ENCODE measurements at places on chromosomes 7 and 10. TPM values are rescaled to one million over a fixed set of nuclear protein-coding genes. Genes with fewer than 3 reads are reported as not detected.
A peak's percentile ranks its signal among the peaks of the same experiment; 100 is the strongest.

Gene ERV3-1
- 18.5 TPM for total RNA-seq

- no peak overlapping the region for H3K4me3 ChIP-seq
- H3K36me3 ChIP-seq, result no peaks in the 10 kb centered on the region
- H3K4me1 ChIP-seq, result no peaks in the 10 kb centered on the region
Observed at GRCh38 chr10:20343036-20343435, 526.8 kb downstream of the PLXDC2 start.

DNA sequence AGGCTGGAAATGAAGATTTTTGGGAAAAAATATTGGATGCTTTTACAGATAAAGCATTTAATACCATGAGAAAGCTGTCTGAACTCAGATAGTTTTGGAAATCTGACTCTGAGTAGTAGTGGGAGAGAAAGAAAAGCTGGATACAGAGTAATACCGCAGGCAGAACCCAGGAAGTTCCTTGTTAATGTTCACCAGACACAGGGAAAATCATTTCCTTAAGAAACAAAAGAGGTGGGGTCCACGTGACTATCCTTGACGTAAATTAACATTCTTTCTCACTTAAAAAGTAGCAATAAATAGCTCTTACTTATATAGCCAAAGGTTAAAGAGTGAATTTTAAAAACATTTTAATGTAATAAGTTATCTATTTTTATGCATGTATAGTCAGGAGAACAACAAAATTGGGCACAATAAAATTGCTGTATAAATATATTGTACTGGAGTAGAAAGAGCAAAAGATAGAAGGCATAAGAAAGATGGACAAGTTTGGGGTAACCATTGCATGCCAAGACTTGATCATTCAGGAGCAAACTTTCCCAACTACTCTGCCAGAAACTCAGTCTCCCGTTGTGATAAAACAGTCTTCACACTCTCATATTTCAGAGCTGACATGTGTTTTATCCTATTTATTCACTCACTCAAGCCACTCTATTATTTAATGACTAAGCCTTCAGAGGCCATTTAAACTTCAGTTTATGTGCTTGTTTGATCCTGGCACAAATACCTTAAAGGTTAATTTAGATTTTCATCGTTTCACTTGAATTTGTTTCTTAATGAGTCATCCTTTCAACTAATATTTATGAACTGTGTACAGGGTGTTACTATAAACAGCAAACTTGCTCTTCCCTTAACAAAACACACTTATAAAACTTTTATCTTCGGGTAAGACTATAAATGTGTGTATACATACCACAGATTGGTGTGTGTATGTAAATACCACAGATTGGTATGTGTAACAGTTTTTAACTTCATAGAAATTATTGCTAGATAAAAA lies 143.1 kb downstream of the GNAI1 start:
- peak overlapping the region; percentile 2 for H3K4me3 ChIP-seq
- DNase-seq, result peak; percentile 92
- H3K27ac ChIP-seq, result peak overlapping the region; percentile 79
- no peaks in the 10 kb centered on the region for H3K36me3 ChIP-seq

GRCh38 chr10:79192677-79193003 lies 123.9 kb downstream of the ZMIZ1 start:
- H3K27me3 ChIP-seq, result no peaks in the 10 kb centered on the region
- no peak overlapping the region for H3K4me3 ChIP-seq
- H3K36me3 ChIP-seq, result no peaks in the 10 kb centered on the region

DNA sequence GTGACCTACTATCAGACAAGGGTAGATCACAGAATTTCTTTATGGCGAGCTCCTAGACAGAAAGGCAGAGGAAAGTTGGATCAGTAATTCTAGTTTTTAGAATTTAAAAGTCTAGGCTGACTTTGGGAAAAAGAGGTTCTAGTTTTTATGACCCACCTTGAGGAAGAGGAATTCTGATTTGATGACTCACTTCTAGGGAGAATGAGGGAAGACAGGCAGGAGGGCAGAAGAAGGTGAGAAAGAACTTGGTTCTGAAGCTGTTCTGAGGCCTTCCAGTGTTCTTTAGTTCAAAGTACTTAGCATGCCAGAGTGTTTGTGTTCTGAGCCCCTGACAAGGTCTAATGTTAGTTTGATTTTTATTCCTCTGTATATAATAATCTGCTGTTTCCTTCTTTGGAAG lies 97.2 kb downstream of the PODXL start:
- peaks cover 23% of the 10 kb centered on the region for H3K36me3 ChIP-seq
- H3K27ac ChIP-seq, result no peak overlapping the region
- H3K27me3 ChIP-seq, result no peaks in the 10 kb centered on the region
- no peak for DNase-seq
- H3K4me3 ChIP-seq, result no peak overlapping the region
